Fibroblast of lung (primary cell): ENCODE measurements at places on chromosomes 3 and 15. TPM values are rescaled to one million over a fixed set of nuclear protein-coding genes. Genes with fewer than 3 reads are reported as not detected.

The ATP13A5 gene
- total RNA-seq, result not detected in 2 replicates

The ACSBG1 gene
- not detected in 2 replicates for total RNA-seq

The BFSP2 gene
- total RNA-seq, result not detected in 2 replicates

The CYFIP1 gene
- total RNA-seq, result 63.9 and 102 TPM in 2 replicates

DNA sequence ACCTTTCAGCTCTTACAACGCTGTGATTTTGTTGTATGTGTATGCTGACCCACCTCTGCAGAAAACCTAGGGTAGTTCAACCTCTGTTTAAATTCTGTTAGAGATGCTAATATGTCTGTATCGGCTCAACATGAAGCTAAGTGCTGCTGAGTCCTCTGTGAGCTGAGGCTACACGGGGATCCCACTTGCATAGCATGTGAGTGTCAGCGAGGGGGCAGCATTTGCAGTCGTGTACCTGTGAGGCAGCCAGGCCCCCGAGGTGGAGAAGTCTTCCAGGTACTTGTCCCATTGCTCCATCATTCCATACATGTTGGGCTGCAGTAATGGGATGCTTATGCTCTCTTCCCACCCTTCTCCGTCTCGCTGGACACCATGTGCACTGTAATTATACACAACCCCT is 3.7 kb downstream of the MKRN2OS start:
- DNase-seq, result no peak
- no peaks in the 10 kb centered on the region for H3K36me3 ChIP-seq

- H3K4me1 ChIP-seq, result no peaks in the 10 kb centered on the region
- no peak overlapping the region for H3K27ac ChIP-seq
- no peaks in the 10 kb centered on the region for H3K36me3 ChIP-seq
- no peak overlapping the region for H3K4me3 ChIP-seq
Observed at GRCh38 chr3:46369151-46369550, 1.6 kb upstream of the CCR5 start.

DNA sequence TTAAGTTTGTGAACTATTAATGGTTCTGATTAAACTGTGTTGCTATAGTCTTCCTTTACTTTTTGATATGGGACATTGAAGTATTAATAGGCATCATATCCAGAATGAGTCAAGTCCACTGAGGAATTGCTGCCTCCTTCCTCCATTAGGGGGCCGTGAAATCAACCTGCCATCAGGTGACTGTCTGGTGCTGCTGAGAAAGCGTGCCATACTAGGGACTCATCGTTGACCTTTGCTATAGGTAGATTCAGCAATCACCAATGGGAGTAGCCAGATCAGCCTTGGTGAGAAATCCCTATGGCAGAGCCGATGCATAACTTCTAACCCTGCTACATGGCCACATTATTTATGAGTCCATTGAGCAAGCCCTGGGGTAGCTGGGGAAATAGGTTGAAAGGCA is 30.1 kb upstream of the SLC28A2 start:
- H3K4me1 ChIP-seq, result no peaks in the 10 kb centered on the region
- no peak for DNase-seq
- no peak overlapping the region for H3K4me3 ChIP-seq

- H3K36me3 ChIP-seq, result no peaks in the 10 kb centered on the region
- no peak overlapping the region for H3K4me3 ChIP-seq
- H3K27ac ChIP-seq, result no peak overlapping the region
- H3K27me3 ChIP-seq, result no peaks in the 10 kb centered on the region
- DNase-seq, result no peak
Observed at GRCh38 chr3:100665230-100665629, 44.1 kb upstream of the TFG start.

DNA sequence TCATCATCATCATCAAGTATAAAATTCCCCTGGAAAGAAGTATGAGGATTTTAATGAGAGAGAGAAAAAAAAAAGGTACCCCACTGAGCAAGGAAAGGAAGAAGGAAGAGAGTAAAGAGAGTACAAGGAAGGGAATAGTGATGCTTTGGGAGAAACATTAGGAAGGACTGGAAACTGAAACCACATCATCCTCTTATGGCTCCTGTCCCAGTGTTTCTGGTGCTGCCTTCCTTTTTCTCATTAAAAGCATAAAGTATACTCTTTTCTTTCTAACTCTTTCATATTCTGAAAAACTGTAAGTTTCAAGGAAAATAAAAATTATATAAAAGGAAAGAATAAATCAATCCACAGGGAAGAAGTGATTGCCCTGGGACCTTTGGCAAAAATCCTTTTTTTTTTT is 616.4 kb upstream of the CBLB start:
- H3K4me3 ChIP-seq, result no peak overlapping the region
- H3K27me3 ChIP-seq, result no peaks in the 10 kb centered on the region
- no peak overlapping the region for H3K27ac ChIP-seq
- H3K36me3 ChIP-seq, result no peaks in the 10 kb centered on the region

DNA sequence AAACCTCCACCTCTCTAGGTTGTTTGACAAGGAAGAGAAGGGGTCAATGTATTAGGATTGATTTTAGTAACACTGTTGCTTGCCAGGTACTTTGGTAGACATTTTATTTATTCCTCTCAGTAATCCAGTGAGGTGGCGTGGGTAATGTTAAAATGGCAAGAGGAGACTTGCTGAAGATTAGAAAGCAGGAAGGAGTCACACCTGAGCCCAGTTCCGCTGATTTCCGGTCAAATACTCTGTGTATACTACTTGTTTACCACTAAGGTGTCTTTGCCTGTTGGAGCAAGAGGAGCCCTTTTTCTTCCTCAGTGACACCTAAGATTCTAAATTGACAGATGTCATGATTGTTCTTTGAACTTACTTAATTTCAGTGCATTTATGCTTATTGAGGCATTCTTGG is 1.7 kb downstream of the OXNAD1 start:
- peaks cover 4% of the 10 kb centered on the region for H3K36me3 ChIP-seq
- H3K27ac ChIP-seq, result no peak overlapping the region
- no peak overlapping the region for H3K4me3 ChIP-seq
- H3K27me3 ChIP-seq, result no peaks in the 10 kb centered on the region
- peaks cover 2% of the 10 kb centered on the region for H3K4me1 ChIP-seq
- DNase-seq, result no peak

- no peaks in the 10 kb centered on the region for H3K36me3 ChIP-seq
- H3K4me1 ChIP-seq, result no peaks in the 10 kb centered on the region
- H3K4me3 ChIP-seq, result no peak overlapping the region
- H3K27me3 ChIP-seq, result no peaks in the 10 kb centered on the region
- no peak overlapping the region for H3K27ac ChIP-seq
Observed at GRCh38 chr3:20680990-20681628, 495.1 kb upstream of the SGO1 start.

DNA sequence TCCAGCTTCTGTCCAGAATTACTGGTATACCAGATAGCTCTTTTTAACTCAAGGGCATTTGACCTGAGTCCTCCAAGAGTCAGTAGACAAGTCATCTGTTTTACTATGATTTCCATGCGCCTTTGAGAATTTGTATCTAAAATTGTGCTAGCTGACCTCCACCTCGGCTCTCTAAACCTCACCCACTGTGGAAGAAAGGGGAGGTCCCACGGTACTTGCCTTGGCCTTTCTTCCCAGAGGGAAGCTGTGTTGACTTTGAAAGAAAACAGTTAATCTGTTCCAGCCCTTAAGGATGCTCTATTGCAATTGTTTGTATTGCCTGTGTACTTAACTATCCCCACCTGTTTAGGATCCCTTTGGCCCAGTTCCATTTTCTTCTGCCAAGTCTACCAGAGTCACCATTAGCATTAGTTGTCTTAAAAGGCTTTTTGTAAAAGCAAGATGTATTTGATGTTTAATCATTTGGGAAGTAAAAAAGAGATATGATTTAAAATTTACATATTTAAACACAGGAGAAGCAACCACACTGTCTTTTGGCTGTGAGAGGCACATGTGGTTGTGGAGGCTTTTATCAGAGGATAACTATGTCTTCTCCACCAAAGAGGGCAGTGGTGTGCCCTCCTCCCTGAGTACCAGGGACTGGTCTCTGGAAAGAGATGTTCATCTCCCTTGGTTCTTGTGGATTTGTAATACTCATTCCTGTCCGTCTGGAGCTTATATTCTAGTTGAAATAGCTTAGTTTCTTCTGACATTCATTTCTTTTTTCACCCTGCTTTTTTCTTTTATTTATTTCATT is 88.8 kb downstream of the CRTC3 start:
- no peaks in the 10 kb centered on the region for H3K27me3 ChIP-seq
- no peak overlapping the region for H3K4me3 ChIP-seq
- no peak overlapping the region for H3K27ac ChIP-seq
- no peaks in the 10 kb centered on the region for H3K4me1 ChIP-seq
